ENCODE measurements at places on chromosomes 11 and 22. TPM values are rescaled to one million over a fixed set of nuclear protein-coding genes. Genes with fewer than 3 reads are reported as not detected.

The CCND1 gene
- 0.78 TPM for total RNA-seq

The KRTAP5-2 gene
- not detected for total RNA-seq

The OR4A16 gene
- total RNA-seq, result not detected

The TRIOBP gene
- total RNA-seq, result 38.4 TPM

Measured in activated naive CD4-positive, alpha-beta T cell treated with anti-CD3 and anti-CD28 coated beads, Interleukin-2, amount 10 ng/mL, durations not matched to agents 5 hours and 36 hours (primary cell).